ENCODE measurements at places on chromosomes 11 and 22. TPM values are rescaled to one million over a fixed set of nuclear protein-coding genes. Genes with fewer than 3 reads are reported as not detected.

Gene ZP1
- not detected for total RNA-seq

Gene MMP8
- total RNA-seq = 0.14 TPM

Gene TSPAN32
- total RNA-seq = 0.24 TPM

GRCh38 chr22:19641254-19641982, 72.9 kb upstream of the SEPTIN5 start:
- no peak for DNase-seq

DNA sequence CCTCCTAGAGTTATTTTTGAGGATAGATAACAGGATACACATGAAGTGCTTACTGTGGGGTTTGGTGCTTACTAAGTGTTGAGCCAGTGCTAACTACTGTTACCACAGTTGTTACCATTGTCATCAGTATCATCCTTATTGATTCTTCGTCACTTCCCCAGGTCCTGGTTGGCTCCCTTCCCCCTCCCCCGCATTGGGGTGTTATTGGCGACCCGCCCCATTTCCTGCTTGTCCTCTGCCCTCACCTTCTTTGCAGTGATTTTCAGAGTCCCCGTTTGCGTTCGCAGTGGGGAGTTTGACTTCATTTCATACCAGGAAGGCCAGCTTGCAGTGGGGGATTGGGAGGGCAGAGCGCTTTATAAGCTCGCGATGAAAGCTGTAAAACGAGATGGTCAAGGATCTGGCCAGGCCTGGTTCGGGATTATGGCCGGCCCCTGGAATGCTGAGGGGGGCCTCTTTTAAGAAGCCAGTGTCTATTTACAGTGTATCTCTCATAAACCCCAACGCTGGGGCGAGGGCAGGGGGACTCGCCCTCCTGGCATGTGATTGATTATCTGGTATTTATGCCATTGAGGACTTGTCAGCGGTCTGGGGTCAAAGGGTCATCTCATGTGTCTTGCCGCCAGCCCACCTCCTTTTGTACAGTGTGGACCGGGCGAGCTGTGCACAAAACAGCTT, 84.6 kb upstream of the NNMT start:
- DNase-seq = no peak

Measured in right lobe of liver (tissue), 6 donors.